Hematopoietic multipotent progenitor cell treated with erythropoietin and hydrocortisone succinate and interleukin-3 and kit ligand, for 17 days (in vitro differentiated cells): ENCODE measurements at places on chromosomes 3 and 15.

DNA sequence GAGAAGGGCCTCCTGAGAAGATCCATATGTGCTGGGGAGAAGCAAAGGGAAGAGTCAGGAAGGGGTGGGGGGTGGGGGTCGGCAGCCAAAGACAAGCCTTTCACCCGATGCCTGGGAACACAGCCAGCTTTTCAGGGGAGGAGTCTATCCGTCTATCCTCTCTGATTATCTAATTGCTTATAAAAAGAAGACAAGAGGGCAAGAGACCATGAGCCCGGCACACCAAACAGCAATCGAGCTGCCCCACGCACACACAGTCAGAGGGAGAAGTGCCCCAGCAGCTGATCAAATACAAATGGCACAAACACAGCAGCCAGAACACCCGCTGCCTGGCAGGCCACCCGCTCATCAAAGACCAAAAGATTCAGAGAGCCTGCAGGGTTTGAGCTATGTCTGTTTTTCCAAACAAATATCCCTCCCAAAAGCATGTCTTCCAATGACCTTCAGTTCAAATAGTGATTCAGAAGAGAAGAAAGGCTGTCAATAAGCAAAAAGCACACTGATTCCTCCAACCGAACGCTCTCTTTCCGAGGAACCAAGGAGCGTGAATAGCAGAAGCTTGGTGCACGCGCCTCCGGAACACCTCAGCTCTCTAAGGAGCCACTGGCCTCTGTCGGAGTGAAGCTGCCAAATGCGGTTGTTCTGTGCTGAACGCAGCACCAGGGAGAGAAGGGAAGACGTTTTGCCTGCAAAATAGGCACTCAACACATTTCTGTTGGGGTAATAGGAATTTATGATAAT, 419.2 kb downstream of the OCA2 start:
- no peak for DNase-seq

DNA sequence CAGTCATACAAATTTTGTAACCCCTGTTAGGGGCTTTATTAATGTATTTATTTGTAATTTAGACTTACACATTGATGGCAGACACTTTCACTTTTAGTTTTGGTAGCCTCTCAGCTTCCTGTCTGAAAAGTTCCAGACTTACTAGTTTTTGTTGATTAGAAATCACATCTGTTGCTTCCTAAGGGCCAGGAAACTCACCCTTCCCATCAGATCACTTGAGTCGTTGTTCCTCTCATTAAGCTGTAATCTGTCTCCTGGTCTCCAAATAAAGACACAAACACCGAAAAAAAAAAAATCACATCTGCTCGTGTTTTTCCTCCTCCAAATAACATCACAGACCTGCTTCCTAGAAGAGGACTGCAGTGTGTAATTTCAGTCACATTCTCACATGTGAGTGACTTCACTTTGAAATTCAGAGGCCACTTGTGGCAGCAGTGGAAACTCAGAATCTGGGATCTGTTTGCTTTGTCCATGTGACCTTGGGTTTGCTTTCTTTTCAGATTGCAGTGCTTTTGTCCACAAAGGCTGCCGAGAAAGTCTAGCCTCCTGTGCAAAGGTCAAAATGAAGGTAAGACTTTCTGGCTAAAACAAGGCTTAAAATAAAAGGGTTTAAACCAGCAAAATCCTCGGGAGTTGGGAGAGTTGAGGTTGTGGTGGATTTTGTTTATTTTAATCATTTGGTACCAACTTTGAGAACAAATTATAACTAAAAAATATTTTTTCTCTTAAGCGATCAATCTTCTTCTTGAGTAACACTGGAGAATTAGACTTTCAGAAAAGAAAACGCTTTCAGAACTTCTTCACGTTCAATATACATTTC, 87.0 kb downstream of the KLHL25 start:
- peak; percentile 15 for DNase-seq

- DNase-seq, result no peak
Observed at GRCh38 chr15:52797625-52798501, 7.7 kb upstream of the ONECUT1 start.

GRCh38 chr15:76349301-76350070, 12.9 kb downstream of the ISL2 start:
- no peak for DNase-seq

DNA sequence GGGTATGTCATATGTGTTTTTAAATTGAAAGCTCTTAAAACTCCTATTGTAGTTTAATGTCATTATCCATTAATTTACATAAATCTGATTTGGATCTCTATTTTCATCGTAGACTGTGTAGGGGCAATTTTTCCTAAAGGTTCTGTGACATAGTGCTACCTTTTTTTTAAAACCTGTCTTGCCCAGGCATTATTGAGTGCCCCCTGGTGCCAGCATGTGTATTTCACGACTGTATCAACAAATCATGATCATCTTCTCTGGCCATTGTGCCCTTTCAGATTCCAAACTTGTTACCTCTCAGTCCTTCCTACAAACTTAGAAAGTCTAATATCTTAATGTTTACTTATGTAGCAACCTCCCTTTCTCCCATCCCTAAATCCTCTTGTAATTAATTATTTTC, 97.2 kb upstream of the FLNB start:
- peak; percentile 20 for DNase-seq

- DNase-seq, result no peak
Observed at GRCh38 chr3:165462636-165463334, 266.6 kb upstream of the SLITRK3 start.

GRCh38 chr3:40877631-40878463, 321.5 kb upstream of the CTNNB1 start:
- DNase-seq, result no peak

- DNase-seq, result no peak
Observed at GRCh38 chr3:15846606-15847005, 48.8 kb upstream of the ANKRD28 start.
